Caco-2 (cell line): ENCODE measurements at places on chromosomes 6 and 20.

DNA sequence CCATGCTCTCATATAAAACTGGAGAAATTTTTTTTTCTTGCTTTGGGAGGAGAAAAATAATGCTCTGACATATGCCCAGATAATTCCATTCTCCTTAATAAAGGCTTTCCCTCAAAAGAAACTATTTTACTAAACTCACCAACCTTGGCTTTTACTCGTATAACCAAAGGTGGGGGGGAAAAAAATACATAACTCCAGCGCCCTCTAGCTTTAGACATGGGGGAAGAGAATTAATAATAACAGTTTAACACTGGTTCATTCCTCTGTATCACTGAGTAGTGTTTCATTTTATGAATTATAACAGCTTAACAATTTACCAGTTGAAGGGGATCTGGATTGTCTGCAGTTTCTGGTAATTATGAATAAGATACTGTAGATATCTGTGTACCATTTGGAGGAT, 1226.1 kb downstream of the GRIK2 start:
- peak; percentile 5 for DNase-seq

GRCh38 chr6:50819466-50819903, 814 bp downstream of the TFAP2B start:
- no peak for DNase-seq

GRCh38 chr6:150752409-150752808, 113.1 kb upstream of the MTHFD1L start:
- no peak for DNase-seq

GRCh38 chr6:84103029-84103428, 69.5 kb downstream of the MRAP2 start:
- DNase-seq, result no peak

DNA sequence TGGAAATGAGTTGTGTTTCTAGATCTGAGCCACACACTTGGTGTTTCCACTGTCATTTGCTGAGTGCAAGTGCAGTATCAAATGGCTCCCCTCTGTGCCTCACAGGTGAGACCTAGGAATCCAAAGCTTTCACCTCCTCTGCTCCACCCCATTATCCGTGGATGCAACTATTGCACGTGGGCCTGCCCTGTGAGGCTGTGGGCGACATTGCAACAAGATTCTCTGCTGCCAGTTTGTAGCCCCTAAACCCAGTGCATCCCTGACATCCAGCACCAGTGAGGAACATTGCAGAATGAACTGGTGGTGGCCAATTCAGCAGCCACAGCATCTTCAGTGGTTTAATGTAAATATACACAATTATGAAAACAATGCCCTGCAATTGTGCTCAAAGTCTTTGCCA, 115.0 kb upstream of the FOXA2 start:
- DNase-seq, result no peak

- DNase-seq, result no peak
Measured at GRCh38 chr6:79173378-79173777, 61.1 kb downstream of the HMGN3 start.
